CD8-positive, alpha-beta T cell (primary cell): ENCODE measurements at places on chromosomes 5 and 9. TPM values are rescaled to one million over a fixed set of nuclear protein-coding genes. Genes with fewer than 3 reads are reported as not detected.

DNA sequence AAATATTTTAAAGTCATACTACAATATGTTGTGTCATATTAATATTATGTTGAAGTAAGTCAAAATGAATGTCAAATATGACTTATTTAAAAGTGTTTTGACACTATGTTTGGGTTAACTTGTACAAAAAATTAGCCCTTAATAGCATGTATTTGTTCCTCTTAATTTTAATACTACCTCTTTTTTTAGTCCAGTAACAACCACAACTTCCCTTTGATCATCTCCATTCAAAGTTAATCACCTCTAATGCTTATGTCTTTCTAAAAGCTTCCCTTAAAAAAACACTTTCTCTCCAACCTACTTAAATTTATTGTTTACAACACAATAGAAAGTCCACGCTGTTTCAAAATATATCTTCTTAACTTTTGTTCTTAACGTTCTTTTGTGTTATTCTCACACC lies 9.6 kb downstream of the SLCO4C1 start:
- DNase-seq, result no peak

DNA sequence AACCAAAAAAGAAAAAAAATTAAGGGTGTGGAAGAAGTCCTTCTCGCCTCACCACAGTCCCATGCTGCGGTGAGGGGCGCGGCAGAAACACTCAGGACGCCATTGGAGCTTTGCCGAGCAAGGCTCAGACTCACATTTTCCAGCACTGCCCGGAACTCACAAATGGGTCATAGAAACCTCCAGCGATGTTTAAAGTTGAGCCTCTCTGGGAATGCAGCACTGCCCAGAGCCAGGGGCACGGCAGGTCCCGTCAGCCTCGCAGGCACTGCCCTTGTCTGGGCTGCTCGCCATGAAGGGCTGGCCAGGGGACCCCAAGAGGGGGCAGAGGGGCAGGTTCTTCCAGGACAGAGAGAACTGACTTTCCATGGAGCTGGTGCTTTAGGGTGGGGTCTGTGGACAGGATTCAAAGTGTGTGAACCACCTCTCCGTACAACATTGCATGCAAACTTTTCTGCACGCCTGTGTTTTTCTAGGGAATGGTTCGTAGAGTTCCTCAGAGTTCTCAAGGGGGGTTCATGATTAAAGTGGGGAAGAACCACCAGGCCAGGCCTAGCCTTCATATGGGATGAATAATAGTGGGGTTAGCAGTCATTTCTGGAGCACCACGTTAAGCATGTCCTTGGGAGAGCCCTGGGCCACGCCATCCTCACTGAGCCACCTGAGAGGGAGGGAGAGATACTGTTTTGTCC lies 38.4 kb downstream of the PRRX2 start:
- DNase-seq, result no peak

The TRPM6 gene
- not detected for total RNA-seq

DNA sequence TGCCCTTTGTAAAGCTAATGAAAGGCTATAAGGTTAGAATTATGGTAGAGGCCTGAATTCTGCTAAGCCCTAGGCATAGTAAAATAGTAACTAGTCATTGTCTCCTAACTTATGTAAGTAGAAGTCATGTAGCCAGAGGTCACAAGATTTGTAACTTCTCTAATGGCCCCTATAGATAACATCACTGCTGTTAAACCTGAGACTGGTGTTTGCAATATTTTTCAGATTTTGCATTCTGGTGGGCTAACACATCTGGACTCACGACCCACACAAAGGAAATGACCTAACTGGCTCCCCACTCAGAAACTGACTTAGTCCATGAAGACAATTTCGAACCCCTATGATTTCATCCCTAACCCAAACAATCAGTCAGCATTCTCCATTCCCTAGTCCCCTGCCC lies 37.2 kb upstream of the TTC39B start:
- no peak for DNase-seq

DNA sequence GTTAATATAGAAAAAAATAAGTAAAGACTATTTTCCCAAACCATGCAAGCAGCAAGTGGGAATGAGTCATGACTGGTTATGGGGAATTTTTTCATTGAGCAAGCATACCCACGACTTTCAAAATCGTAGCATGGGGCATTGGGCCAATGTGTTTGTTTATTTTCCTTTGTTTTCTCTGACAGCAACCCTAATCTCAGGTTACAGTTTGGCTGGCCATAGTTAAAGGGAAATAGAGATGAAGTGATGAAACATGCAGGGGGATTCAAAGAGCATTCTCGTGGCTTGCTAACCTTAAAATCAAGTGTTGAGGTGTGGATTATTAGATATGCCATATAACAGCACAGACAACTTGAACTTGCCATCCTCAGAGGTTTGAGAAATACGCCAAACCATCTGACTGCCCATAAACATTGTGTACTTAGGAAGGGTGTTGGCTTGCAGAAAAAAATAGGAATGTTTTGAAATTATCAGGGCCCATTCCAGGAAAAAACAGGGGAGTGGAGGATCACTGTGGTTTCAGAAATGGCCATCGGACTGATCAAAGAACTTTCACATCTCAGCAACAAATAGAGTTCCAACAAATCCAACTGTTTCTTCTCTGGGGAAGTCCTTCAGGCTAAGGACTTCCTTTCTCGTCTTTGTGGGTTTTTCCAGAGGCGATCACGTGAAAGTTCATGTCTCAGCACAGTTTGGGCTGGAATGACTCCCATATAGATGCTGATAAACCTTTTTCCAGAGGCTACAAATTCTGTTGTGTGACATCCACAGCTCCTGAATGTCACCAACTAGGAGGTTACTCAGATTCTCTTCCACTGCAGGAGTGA lies 259.1 kb downstream of the SYK start:
- no peak for DNase-seq

The APC gene
- total RNA-seq, result 14.5 TPM

DNA sequence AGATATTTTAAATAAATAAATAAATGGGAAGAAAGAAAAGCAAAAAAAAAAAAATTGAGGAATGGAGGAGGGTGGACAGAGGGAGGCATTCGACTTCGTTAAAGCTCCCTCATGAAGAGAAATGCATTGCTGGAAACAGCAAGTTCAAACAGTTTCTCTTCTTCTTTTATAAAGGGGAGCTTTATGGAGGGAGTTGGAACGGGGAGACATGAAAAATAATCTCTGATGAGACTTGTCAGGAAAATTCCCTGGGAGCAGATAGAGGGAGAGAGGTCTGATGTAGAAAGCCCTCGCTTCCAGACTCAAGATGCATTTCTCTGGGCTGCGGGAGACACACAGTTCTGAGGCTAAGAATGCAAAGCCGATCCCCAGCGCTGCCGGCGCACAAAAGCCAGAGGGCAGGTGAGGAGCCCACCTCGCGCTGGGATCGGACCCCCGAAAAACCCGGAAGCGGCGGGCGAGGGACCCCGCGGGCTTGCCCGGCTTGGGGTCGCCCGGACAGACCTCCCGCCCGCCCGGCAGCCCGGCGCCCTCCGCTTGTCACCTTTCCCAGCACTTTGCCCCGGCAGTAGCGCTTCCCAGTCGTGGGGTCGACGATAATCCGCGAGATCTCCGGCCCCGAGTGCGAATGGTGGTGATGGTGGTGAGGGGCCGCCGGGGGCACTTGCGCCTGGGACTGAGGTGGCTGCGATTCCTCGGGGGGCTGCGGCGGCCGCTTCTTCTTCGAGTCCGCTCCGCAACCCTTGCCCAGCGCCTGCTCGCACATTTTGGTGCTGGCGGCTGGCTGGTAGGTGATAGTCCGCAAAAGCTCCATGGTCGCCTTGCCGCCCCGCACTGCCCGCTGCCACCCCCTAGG lies 512 bp downstream of the PLK2 start:
- DNase-seq, result peak; percentile 21

DNA sequence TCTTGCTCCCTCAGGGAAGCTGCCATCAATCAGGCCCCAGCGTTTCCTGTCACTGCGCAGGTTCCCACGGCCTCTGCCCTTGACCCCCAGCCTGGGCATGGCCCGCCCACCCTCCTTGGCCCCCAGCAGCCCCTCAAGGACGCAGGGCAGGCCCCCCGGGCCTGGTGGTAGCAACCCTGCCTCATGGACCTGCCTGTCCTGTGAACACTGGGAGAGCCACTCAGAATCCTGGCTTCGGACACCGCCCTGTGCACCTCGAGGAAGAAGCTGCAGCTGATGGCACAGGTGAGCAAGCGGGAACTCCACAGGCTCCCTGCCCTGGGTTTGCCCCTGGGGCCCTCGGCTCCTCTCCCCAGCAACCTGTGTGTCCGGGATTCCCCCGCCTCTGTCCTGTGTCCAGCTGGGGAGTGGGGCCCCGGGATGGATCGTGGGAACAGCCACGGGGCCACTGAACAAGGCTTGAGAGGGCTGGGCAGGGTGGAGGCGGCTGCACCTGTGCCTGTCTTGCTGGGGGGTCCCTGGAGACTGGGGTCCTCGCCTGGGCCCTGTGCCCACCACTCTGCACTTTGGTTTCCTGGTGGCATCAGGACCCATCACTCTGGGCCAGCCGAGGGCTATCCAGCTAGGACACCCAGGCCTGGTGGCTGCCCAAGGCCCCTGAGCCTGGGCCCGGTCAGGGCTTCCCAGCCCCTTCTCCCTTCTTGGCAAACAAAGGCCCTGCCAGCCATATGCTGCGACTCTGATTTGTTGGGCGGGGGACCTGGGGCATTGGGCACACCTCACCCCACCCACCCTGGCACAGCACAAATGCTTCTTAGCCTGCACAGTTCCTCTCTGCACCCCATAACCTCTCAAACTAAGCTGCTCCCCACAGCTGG lies 33.5 kb upstream of the EGFL7 start:
- no peak for DNase-seq

- no peak for DNase-seq
Observed at GRCh38 chr5:169190849-169191248, 110.1 kb downstream of the SLIT3 start.

- peak; percentile 82 for DNase-seq
Observed at GRCh38 chr5:149381986-149382338, 2.9 kb upstream of the IL17B start.

- DNase-seq, result no peak
Observed at GRCh38 chr5:94174748-94175411, 433.5 kb upstream of the POU5F2 start.

DNA sequence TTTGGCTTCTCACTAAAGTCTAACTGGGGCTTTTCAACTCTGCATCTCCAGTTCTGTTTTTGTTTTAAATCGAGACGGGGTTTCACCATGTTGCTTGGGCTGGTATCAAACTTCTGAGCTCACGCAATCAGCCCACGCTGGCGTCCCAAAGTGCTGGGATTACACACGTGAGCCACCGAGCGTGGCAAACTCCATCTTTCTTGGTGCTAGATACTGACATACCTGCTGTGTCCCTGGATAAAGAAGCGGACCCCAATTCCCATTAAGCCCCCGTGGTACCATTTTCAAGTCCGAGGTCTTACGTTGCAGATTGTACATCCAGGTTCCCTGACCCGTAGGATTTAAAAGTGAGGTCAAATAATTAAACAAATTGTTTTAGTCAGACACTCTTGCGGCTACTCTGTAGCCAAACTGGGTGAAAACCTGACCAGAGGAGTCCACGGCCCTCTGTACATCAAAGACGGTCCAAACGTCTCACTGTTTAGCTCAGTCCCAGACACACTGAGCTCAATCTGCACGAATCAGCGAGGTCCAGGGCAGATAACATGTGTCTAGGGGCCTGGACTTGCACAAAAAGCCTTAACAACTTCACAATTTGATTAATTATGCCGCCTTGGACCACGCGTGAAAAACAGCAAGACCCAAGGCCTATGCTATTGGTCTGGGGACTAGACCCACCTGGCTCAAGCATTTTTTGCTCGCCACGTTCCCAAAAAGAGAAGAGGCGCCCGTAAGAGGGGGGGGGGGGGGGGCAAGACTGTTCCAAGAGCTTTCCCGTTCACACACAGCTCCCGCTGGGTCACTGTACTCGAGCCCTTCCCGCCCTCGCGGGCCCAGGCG lies 727 bp upstream of the DNAJA1 start:
- DNase-seq, result no peak

DNA sequence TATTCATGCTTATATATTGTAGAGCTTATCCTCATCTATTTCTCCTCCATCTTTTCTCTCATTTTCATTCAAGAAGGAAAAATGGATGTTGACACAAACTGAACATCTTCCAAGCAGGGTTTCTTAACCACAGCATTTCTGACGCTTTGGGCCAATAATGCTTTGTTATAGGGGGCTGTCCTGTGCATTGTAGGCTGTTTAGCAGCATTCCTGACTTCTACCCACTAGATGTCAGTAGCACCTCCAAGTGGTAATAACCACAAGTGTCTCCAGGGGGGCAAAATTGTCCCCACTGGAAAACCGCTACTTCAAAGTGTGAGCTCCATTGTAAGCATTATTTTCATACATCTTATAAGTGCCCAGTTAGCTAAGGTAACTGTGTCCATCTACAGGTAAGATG lies 2.6 kb upstream of the TXNDC8 start:
- DNase-seq, result no peak

- no peak for DNase-seq
Observed at GRCh38 chr9:80233906-80234305, 662.1 kb downstream of the TLE4 start.

GRCh38 chr5:74693191-74693590 lies 8.2 kb downstream of the HEXB start:
- no peak for DNase-seq

The SLC45A2 gene
- not detected for total RNA-seq

DNA sequence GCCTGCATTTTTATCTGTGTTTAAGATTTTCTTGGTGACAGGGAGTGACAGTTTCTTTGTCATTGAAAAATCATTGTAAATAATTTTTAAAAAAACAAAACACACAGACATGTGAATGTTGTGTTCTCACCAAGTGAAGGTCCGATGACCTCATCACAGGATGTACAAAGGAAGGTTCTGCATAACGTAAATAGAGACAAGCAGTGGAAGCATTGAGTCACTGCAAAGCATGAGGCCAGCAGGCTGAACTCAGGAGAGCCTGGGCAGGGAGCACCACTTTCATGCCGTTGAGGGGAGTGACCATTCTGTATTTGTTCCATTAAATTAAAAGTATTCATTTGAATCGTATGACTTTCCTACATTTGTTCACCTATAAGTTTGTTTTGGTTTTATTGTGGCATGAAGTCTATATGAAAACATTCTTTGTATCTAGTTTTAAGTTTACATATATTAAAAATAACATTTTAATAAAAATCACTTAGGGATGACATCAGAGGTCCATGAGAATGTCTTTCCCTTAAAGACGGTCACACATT lies 70.4 kb upstream of the TLE1 start:
- DNase-seq, result no peak

DNA sequence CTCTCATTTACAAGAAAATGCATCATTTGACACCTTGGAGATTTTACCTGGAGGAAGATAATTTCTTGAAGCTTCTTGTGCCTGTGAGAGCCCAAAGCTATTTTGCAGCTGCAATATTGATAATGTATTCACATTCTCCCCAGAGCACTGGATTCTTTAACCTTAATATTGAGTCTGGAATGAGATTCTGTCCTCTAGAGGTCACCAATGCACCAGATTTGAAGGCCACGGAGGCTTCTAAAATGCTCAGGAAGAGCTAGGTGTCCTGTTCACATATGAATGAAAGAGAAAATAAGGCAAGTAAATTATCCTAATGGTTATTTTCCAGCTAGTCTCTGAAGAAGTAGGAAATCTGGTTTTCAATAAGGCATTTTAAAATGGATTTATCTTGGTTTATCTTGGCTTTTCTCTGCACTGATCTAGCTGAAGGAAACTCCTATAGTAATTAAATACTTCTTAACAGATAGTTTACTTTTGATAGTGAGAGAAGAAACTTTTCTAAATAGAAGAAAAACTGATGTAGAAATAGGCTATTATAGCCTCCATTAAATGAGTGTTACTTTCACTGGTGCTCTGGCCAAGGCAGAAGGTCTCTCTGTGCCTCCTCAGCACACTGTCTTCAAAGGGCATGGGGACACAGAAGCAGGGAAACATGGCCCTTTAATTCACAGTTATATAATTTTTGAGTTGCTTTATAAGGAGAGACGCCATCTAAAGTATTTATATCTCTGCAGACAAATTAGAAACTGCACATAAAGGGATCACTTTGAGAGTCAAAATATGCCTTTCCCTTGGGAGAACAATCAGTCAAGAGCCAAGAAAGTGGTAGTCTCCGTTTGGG lies 297.0 kb upstream of the ACTBL2 start:
- peak; percentile 44 for DNase-seq
